ENCODE measurements at places on chromosomes 13 and 19.

DNA sequence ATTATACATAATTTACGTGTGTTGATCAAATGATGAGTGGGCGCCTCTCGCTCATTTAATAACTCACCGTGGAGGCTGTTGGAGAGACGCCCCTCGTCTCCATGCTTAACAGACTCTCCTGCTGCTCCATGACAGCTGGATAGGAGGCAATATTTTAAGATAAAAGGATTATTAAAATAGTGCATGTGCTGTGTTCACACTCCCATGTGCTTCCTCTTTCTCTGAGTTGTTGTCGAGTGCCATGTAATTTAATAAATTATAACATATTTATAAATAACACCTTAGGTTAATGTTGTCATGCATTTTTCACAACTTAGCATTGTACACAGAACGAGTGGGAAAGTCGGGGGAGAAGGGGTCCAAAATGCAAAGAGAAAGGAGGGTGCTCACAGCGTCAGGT, 161.4 kb upstream of the TSHZ3 start:
- DNase-seq: no peak

DNA sequence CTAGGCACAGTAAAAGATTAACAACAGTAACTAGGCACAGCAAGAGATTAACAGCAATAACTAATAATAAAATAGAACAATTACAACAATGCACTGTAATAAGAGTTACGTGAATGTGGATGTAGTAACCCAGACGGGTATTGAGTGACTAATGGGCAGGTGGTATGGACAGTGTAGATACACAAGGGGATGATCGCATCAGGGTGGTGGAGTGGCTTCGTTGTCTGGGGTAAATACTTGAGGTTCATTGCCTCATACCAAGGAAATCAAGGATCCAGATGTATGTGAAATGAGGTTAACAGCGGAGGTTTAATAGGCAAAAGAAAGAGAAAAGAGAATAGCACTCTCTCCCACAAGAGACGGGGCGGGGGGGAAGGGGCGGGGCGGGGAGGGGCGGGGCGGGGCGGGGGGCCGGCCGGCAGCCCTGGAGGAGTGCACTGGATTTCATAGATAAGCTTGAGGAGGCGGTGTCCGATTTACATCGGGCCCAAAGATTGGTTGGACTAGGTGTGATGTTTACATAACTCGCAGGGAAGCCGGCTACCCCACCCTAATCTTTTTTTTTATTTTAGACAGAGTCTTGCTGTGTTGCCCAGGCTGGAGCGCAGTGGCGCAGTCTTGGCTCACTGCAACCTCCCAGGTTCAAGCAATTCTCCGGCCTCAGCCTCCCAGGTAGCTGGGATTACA, 106.3 kb downstream of the KCTD15 start:
- no peak for DNase-seq

GRCh38 chr13:74796157-74796556, 662.0 kb upstream of the KLF12 start:
- DNase-seq: no peak

DNA sequence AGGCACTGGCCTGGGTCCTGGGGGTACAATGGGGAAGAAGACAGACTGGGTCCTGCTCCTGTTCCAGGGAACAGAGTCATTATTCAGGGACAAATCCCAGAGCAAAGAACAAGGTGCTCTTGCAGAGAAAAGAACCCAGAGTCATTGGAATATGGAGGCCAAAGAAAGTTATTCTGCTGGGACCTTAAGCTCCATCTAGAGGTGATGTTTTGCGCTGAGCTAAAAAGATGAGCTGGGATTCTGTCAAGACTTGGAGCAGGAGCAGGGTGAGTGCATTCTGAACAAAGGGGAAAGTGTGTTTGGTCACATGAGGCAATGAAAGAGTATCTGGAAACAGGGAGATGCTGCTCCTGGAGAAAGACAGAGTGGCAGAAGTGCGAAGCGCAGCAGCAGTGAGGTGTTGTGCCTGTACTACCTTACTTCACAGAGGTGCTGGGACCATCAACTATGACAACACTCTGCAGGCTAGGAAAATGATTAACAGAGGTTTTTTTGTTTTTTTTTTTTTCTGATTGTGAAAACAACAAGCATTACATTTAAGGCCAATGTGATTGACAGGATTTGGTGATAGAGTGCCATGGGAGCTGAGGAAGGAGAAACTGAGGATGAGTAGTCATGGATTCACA, 95.3 kb upstream of the TNFSF11 start:
- no peak for DNase-seq

- no peak for DNase-seq
Measured at GRCh38 chr19:53537521-53538377, at the start of gene ZNF331. Gene ZNF331 (plus strand): TSS chr19:53538145. CDS start chr19:53569377, 31,232 bp downstream.
